Activated CD4-positive, alpha-beta T cell treated with anti-CD3 and anti-CD28 coated beads for 24 hours (primary cell): ENCODE measurements at places on chromosomes 5 and 9.
A peak's percentile ranks its signal among the peaks of the same experiment; 100 is the strongest.

DNA sequence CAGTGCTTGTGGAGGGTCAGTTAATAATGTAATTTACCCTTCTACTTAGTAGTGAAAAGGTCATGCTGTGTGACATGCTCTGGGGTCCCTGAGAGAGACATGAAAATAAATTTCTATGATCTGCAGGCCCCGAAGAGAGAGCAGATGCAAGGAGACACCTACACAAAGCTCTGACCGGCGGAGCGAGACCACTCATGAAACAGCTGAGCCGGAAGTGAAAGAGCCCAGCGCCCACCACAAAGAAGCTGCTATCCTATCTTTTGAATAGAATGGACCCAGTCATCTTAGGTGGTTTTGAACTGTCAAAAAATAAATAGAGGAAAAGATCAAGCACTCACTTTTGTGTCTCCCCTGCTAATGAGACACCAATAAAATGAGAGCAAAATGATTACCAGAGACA is 190.0 kb downstream of the MED10 start:
- no peak for DNase-seq

GRCh38 chr9:126411225-126411947 is 84.8 kb downstream of the MVB12B start:
- peak; percentile 18 for DNase-seq

DNA sequence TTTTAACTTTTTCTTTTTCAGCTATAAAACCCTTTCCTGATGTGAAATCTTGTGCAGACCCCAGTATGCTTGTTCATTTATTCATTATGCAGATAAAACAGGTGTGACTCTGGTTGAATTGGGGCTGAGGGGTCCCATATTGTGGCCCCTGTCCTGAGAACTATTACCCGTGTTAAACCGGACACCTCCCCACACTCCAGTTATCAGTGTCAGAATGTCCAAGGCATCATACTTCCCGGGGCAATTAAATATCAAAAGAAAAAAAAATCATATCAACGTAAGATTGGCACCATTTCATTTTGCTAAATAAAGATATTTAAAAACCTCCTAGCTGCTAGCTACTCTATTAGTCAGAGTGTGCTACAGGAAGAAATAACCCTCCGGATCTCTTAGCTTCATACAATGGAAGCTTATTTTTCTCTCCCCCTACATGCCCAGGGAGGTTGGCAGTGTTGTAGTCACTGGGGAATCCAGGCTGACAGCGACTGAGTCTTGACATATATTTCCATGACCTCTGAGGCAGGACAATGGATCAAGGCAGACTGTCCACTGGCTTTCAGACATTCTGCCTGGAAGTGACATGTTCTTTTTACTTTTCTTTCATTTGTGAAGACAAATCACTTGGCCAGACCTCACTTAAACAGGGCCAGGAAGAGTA is 170.0 kb downstream of the SEC61B start:
- no peak for DNase-seq

- DNase-seq, result no peak
Measured at GRCh38 chr5:174624733-174625522, 99.5 kb upstream of the MSX2 start.
